NCI-H446 (cell line): ENCODE measurements at places on chromosomes 12 and 14.

DNA sequence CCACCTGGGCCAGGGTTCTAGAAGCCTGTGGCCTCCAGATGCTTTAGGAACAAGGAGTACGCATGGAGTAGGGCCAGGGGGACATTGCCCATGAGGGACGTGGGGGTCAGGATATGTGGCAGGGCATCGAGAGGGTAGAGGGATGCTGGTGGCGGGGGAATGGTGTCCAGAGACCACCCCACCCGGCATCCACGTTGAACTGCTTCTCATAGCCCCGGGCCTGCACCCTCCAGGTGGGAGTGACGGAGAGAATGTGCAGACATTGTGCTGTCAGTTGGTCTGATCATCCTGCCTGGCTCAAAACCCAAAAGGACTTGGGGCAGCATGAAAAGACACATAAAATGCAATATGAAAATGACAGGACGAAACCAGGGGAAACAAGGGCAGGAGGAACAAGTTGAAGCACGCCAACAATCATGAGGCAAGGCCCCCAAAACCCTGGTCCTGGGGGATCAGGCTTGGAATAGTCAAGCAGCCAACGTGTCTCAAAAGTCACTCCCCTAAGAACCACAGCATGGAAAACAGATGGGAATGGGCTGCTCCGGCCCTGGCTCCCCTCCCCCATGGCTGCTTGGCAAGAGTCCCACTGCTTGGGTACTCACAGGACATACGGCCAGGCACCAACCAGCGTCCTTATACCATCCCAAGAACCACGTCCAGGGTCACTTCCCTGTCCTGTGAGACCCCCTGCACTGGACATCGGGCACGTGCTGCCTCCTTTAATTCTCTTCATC lies 117.9 kb downstream of the DICER1 start:
- no peak for DNase-seq

- no peak for DNase-seq
Observed at GRCh38 chr12:29681370-29681769, 102.4 kb downstream of the TMTC1 start.

DNA sequence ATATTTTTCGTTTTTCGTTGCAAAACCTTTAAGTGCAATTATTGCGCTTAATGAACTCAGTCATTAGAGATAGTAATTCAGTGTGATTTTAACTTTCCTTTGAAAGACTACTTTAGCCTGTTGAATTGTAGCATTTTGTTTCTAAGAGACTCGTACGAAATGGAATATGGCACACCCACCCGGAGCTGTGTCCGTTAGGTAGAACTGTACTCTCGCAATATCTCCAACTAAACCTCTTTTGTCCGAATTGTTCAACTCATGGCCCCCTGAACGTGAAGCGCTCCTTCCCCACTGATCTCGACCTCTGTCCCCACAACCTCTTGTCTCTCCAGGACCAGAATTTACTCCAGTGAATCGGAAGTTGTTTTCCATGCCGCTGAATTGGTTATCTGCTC lies 800 bp downstream of the PCNX4 start:
- peak; percentile 54 for DNase-seq

DNA sequence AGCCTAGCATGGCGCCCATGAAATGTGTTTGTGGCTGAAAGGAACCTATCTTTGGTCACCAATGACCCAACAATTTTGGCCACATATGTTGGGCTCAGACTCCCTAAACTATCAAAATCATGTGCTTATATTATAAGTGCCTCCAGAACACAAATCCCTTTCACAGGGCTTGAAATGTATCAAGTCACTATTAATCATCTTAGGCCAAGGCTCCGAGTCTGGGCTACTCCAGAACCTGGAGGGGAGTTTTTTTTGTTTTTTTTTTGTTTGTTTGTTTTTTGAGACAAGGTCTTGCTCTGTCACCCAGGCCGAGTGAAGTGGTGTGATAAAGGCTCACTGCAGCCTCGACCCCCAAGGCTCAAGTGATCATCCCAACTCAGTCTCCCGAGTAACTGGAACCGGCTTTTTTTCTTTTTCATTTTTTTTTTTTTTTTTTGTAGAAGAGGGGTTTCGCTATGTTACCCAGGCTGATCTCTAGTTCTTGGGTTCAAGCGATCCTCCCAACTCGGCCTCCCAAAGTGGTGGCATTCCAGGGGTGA lies 989 bp upstream of the DRAM1 start:
- DNase-seq = no peak

GRCh38 chr12:122145505-122146330 lies 28.3 kb downstream of the IL31 start:
- no peak for DNase-seq

DNA sequence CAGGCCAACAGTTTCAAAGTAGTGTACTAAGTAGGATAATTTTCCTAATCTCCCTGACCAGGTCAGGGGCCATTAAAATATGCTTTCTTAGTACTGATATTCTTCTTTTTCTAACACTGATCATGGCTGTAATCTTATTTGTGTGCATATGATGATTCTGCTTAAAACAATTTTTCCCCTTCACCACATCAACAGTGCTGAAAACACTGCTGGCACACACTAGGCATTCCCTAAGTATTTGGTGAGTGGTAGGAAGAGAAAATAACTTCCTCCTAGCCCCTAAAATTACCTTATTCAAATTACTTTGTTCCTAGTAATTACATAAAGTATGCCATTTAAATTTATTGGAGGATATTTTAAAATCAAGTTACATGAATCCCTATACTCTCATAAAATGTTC lies 49.9 kb upstream of the BBS10 start:
- DNase-seq = no peak

DNA sequence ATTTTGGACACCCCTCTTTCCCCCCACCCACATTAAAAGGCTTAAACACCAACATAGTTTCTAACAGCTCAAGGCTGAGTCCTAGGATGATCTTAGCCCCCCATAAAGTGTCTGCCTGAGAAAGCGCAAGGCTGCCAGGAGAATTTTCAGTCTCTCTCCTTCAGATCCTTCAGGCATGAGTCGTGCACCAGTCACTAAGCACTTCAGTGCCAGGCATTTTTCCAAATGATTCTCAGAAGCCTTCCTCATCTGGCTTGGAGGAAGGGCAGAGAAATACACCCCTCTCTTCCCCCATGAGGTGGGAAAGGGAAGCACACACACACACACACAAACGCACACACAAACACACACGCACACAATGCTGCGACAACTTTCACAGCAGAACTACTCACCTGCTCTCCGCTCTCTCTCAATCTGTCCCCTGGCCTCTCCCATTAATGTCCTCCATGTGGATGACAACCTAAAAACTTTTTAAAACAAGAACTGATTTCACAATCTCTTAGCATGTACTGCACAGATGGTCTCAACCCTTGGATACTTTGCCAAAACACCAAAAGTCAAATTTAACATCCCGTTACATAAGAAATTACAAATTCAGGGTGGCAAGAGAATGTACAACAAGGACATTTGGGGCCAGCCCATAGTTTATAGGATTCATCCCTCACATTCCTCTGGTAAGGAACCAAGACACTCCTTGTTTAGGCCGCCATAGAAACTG lies 49.8 kb downstream of the CKAP4 start:
- DNase-seq = no peak

GRCh38 chr12:99130808-99131553 lies 485.9 kb downstream of the APAF1 start:
- no peak for DNase-seq

GRCh38 chr12:25482625-25483024 lies 70.5 kb downstream of the LMNTD1 start:
- DNase-seq = no peak

DNA sequence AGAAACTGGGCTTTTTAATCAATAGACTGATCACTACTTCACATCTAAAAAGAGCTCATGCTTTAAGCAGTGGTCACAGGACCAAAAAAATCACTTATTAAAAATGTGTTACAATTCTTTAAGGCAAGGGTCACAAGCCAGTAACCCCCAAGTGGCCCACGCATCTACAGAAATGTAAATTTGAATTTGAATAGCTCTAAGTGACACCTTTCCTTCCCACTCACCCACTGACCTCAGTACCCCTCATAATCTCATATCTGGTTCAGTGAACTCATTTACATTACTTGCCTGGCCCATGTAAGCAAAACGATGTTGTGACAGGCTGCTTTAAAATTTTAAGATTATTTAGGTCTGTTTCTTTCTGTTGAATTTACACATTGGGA lies 27.4 kb downstream of the NELL2 start:
- DNase-seq = no peak

DNA sequence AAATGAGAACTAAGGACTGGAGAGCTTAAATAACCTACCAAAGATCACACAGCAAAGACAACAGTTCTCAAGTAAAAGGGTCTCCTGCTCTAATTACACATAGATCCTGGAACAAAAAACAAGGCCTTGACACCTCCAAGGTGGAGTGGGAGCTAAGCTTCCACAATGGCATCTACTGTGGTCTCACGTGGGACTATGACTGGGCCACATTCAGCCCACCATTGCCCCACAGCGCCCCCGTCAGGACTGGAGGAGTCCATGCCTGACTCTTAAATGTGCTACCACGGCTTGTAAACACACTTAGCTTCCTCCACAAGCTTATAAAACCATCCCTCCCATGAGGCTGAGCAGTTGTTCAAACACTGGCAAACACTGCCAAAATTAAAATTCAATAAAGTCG lies 88.5 kb downstream of the GCH1 start:
- DNase-seq = no peak

DNA sequence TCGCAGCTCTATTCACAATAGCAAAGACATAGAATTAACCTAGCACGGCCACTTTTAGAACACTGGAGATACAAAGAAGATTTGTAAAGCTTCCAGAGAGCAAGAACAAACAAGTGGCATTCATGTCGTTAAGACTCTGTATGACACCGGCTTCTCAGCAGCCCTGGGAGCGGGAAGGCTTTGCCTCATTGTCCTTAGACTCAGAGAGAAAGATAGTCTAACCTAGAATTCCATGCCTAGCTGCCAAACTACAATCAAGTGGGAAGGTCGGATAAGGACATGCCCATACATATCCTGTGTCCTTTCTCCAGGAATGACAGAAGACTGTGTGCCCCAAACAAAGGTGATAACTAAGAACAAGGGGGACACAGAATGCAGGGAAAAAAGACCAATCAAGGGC lies 1038.3 kb downstream of the BCL11B start:
- no peak for DNase-seq

GRCh38 chr12:61355105-61355504 lies 905.1 kb upstream of the USP15 start:
- no peak for DNase-seq

GRCh38 chr14:100292776-100293461 lies 13.3 kb downstream of the SLC25A29 start:
- no peak for DNase-seq

DNA sequence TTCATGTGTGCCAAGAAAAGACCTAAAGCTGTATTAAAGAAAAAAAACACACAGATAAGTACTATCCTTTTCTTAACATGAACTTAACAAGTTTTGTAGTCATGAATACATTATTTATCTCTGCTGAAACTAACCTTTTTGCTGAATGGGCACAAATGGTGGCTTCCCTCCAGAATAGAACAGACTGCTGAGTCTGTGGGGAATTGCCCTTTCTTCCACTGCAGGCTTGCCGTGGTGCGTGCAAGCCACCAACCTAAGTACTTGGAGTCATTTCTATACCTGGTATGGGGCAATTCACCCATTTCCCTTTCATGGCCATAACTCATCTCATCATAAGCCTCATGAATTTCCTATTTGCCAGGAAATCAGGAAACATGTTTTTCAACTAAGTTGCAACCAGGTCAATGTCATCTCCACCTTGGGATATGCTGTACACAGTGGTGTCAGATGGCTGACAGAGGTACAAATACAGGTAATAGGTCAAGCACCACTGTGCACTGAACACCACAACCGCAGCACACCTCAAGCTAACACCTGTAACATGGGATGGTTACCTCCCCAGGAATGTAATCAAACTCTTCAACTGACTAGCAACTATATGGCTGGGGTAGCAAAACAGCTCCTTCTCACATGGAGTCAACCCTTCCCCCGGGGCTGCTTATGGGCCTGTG lies 49.9 kb downstream of the CATSPERB start:
- DNase-seq = no peak

GRCh38 chr12:108619369-108620160 lies 14.1 kb downstream of the SELPLG start:
- DNase-seq = no peak
